ENCODE measurements at places on chromosomes 6 and 20. TPM values are rescaled to one million over a fixed set of nuclear protein-coding genes. Genes with fewer than 3 reads are reported as not detected.

DNA sequence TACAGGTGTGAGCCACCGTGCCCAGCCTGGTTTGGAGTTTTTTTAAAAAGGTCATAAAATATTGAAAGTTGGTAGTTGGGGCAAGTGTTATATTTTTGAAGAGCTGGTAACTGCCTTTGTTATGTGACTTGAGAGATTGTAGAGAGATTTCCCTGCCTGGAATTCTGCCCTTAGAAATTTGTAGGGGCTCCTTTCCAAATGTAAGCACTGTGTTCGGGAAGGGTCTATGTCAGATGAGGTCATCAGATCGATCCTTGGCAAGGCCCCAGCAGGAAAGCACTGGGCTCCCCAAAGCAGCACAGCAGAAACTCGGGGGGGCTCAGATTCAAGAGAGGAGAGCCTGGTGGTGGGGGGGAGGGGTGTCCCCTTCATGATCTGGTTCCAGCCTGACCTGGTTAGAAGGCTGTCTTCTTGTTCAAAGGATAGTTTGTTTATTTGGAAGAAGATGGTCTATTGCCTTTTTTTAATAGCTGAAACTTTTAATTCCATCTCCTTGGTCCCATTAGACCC, 220.2 kb downstream of the UST start:
- DNase-seq, result no peak

GRCh38 chr20:63508072-63508768, 9.3 kb upstream of the EEF1A2 start:
- DNase-seq, result no peak

DNA sequence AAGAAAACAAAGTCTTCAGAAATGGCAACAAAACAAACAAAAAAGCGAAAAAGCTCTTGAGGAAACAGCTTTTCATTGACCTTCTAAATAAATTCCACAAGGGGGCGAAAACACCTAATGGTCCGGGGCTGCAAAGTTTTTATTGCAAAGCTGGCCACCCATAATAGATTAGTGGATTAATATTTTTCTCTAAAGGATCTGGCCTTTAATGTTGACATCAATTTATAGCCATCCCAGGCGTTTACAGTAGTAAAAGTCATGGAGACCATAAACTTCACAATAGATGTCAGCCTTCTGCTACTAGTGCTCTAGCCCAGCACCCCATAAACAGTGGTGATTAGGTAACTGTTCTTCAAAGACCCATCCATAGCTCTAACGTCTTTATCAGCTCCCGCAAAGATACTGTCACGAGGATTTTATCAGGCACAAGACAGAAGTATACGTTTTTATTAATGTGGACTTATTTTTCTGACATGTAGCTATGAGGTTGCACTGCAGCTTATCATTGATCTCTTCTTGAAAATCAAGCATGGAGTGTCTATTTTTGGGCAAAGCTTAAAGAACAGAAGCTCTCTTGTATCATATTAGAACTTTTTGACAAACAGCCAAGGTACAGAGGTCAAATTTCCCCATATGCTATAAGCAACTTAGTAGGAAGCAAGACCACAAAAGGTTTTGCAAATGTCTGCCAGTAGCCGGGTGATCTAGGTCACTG, 4.7 kb downstream of the CITED2 start:
- peak; percentile 94 for DNase-seq

GRCh38 chr20:54474866-54475265, 527 bp upstream of the DOK5 start:
- no peak for DNase-seq

DNA sequence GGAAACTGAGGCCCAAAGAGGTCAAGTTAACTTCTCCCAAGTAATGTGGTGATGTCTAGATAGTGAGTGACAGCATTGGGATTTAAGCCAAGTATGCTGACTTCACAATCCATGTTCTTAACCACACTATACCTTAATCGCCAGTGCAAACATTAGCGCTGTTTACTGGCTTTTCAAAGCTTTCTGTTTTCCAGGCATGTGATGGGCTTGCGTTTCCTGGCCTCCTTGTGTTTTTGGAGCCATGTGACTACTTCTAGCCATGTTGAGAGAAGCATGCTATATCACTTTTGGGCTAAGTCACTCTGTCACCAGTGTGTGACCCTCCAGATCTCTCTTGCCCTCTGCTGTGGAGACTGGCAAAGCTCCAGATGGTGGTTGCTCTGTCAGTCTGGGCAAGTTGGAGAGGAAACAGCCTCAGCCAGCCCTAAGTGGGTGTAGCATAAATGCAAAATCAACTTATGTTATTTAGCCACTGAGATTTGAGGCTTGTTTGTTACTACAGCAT, 76.9 kb downstream of the ANKRD6 start:
- no peak for DNase-seq

- no peak for DNase-seq
These were observed 53.2 kb downstream of the IRF4 start for GRCh38 chr6:444653-445275.

The PTCRA gene
- polyA plus RNA-seq, result 0.15 TPM

GRCh38 chr6:7124636-7125035, 16.9 kb downstream of the RREB1 start:
- no peak for DNase-seq

The RPS6KA2 gene
- 12.5 TPM for polyA plus RNA-seq

The ME1 gene
- polyA plus RNA-seq, result 11.9 TPM

The HLA-DRB5 gene
- polyA plus RNA-seq, result 20.4 TPM
